ENCODE measurements at places on chromosomes 2 and 18. TPM values are rescaled to one million over a fixed set of nuclear protein-coding genes. Genes with fewer than 3 reads are reported as not detected.

RAB31 gene
- 74.7 TPM for total RNA-seq

POLR1A gene
- total RNA-seq = 12.1 TPM

HOXD3 gene
- 0.82 TPM for total RNA-seq

CHPF gene
- 527 TPM for total RNA-seq

DLX1 gene
- total RNA-seq = not detected

GBX2 gene
- total RNA-seq = not detected

GPAT2 gene
- total RNA-seq = 1.3 TPM

CHRNG gene
- not detected for total RNA-seq

DDX1 gene
- total RNA-seq = 45.7 TPM

XIRP2 gene
- total RNA-seq = not detected

CYP1B1 gene
- total RNA-seq = 22.1 TPM

ANKRD53 gene
- 0.77 TPM for total RNA-seq

EVX2 gene
- 0.09 TPM for total RNA-seq

IL1RL2 gene
- 1.7 TPM for total RNA-seq

CFAP221 gene
- not detected for total RNA-seq

NEB gene
- 0.12 TPM for total RNA-seq

FOXD4L1 gene
- not detected for total RNA-seq

IL36A gene
- total RNA-seq = not detected

ZFAND2B gene
- total RNA-seq = 28.9 TPM

SMYD5 gene
- total RNA-seq = 10.0 TPM

Data from pericardium fibroblast (primary cell).